ENCODE measurements at places on chromosomes 13 and 19.

DNA sequence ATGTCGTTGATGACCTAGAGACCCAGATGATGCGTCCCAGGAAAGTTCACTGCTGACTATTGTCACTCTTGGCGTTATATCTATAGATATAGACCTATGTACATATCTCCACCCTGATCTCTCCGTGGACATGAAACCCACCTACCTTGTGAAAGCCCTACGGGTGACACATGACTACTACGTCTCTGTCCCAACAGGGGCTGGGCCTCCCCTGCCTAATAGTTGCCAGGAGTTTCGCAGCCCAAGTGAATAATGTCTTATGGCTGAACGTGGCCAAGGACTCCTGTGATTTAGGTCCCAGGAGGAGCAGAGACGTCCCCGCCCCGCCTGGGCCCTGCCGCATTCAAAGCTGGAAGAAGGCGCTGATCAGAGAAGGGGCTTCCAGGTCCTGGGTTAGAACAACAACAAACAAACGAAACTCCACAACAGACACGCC, 4.9 kb upstream of the POU4F1 start:
- no peak for DNase-seq

DNA sequence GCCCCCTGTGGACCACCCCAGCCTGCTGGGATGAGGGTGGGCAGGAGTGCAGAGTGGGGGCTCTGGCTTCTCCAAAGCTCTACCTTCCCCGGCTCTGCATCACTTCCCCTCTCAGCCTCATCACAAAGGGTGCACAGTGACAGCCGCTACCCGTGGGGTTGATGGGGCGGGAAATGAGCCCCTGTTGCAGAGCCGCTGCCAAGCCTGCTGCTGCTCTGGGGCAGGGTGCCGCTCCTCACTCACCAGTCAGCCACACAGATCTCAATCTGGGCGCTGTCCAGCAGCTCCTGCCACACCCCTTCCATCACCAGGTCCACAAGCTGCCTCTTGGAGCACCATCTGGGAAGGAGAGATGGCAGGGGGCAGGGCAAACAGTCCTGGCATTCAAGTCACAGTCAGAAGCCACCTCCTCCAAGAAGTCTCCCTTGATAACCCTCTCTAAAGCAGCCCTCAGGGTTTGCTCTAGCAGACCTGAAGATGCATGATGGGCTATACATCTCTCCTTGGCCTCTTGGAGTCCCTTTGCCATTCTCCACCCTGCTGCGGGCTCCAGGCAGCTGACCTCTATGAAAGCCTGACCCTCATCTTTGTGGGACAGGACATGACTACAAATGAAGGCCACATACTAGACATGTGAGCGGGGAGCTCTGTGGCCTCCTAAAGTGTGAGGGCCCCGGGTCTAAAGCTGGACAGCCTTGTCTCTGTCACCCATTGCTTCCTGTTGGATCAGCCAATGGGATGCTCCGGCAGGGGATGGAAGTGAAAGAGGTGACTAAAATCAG, 15.7 kb downstream of the MRPS12 start:
- DNase-seq, result no peak

DNA sequence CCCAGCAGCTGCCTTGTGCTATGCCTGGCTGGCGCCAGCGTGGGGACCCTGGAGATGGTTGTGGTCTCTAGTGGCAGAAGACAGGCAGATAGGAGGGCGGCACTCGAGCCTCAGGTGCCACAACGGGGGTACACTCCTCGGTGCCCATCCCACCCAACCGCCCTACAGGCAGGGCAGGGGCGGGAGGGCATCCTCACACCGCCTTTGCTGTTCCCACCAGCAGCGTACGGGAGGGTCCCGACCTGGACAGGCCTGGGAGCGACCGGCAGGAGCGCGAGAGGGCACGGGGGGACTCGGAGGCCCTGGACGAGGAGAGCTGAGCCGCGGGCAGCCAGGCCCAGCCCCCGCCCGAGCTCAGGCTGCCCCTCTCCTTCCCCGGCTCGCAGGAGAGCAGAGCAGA, 16.6 kb downstream of the PLIN4 start:
- DNase-seq, result no peak

GRCh38 chr13:38361542-38362262, 12.1 kb downstream of the UFM1 start:
- DNase-seq, result no peak

GRCh38 chr19:28468701-28469459, 744.1 kb downstream of the UQCRFS1 start:
- DNase-seq, result no peak

GRCh38 chr19:14411938-14412245, 7.2 kb downstream of the DDX39A start:
- DNase-seq, result no peak

DNA sequence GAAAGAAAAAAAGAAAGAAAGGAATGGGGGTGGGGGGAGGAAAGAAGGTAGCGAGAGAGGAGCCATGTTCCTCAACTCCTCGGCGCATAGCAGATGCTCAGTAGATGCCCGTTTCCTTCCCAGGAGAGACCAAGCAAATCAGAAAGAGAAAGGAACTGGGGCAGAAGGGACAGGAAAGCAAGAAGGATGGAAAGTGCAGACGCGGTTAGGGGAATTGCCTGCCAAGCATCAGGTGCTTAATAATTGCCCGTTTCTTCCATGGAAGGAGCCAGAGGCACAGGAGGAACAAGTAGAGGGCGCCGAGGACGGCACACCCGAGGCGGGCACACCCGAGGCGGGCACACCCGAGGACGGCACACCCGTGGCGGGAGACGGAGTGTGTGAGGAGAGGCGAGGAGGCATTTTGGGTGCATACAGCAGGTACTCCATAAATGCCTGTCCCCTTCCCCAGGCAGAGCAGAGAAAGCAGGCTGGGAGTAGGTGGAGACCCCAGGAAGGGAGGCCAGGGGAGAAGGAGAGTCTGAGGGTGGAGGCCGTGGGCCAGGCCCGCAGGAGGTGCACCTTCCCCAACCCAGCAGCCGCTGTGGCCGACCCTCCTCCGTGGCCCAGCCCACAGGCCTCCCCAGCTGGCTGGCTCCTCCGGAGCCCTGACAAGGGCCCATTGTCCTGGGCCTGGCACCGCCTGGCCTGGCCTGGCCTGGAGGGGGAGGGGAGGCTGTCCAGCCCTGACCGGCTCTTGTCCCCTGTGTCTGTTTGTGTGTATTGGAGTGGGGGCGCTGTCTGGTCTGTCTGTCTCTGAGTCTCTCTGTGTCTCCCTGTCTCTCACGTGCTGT, 14.6 kb downstream of the JOSD2 start:
- no peak for DNase-seq

GRCh38 chr19:4197625-4198466, 15.4 kb downstream of the ANKRD24 start:
- DNase-seq, result peak; percentile 67

DNA sequence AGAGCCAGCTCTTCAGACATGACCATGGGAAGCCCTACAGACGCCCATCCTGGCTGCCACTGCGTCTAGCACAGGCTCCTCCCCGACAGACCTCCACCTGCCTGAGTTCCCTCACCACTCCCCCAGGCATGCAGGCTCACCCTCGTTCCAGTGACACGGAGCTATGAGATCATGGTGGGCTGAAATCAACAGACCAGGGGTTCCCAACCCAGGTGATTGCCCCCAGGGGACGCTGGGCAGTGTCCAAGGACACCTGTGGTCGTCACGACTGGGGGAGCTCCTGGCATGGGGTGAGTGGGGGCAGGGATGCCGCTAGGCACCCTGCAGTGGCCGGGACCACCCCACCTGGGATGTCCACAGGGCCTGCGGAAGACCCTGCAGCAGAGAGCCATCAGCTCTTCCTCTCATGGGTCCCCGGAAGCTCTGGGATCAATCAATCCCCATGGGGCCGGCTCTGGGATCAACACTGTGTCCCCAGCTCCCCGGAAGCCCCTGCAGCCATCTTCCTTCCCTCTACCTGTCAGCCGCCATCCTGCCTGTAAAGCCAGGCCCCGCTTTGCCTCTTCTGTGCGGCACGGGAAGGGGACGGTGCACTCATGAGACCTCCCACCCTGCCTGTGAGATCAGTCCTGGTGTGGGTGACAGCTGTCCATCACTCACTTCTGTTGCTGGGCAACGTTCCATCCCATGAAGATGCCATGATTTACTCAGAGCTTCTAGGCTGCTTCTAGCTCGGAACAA, 12.8 kb upstream of the MADCAM1 start:
- no peak for DNase-seq

- DNase-seq, result no peak
Observed at GRCh38 chr19:31418055-31418454, 68.8 kb upstream of the TSHZ3 start.

GRCh38 chr19:9793071-9793591, 24.6 kb upstream of the ZNF846 start:
- no peak for DNase-seq

GRCh38 chr13:24135674-24136300, 24.7 kb upstream of the SPATA13 start:
- no peak for DNase-seq

GRCh38 chr19:41307090-41307875, 2.7 kb upstream of the CCDC97 start:
- no peak for DNase-seq

DNA sequence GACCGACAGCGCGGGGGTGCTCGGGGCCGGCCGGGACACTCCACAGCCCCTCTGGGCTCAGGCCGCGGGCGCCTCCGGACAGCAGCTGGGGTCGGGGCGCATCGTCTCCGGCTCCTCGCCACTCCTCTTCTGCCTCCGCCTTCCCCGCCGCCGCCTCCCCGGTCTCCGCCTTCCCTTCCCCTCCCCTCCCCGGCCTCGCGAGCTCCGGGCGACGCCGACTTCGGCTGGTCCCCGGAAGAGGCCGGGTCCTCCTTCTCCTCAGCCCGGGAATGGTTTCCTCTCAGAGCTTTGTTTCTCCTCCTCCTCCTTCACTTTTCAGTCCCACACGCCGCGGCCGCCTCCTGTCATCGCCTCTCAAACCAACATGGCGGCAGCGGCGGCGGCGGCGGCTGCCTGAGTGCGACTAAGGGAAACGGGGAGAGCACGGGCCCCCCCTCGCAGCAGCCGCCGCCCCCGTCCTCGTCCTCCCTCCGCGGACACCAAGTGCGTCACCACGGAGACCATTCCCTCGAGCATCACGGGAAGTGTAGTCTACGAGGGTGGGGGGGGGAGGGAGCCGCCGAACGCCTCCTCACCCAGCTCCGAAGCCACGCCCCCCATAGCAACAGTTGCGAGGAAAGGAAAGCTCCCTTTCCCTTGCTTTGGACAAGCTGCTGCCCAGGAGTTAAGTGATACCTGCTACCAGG, at the start of gene UBL3:
Gene UBL3, minus strand, starts transcription at position 405 of the 686 bp plus-strand sequence. CDS start 1,079 bp downstream, outside the sequence.
- peak; percentile 95 for DNase-seq

GRCh38 chr13:75762955-75763354, 126.8 kb downstream of the LMO7 start:
- no peak for DNase-seq

GRCh38 chr13:106709522-106709921, 141.6 kb upstream of the ARGLU1 start:
- DNase-seq, result no peak

- peak; percentile 35 for DNase-seq
Observed at GRCh38 chr13:29849731-29850212, 645 bp downstream of the UBL3 start.

- no peak for DNase-seq
Observed at GRCh38 chr19:57748029-57748428, 1.4 kb downstream of the ZNF776 start.

GRCh38 chr19:46599716-46600373, 1.3 kb upstream of the CALM3 start:
- DNase-seq, result no peak

DNA sequence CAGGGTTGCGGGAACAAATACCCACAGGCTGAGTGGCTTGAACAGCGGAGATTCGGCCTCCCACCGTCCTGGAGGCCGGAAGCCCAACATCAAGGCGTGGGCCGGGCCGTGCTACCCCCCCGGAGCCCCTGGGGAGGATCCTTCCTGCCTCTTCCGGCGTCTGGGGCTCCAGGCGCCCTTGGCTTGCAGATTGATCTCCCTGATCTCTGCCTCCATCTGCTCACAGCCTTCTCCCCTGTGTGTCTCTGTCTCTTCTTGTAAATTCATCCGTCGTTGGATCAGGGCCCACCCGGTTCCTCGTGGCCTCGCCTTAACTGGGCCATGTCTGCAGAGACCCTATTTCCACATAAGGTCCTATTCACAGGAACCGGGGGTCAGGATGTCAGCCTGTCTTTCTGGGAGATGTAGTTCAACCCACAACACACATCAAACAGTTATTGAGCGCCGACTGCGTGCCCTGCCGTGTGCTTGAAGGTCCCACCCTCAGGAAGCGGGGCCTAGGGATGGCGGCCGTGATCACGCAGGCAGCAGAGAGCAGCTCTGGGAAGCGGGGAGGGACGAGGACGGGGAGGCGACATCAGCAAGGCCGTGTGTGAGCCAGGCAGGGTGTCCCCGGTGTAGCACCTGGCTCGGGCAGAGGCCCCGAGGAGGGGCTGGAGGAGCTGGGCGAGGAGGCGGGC, 21.3 kb downstream of the HCN2 start:
- no peak for DNase-seq

DNA sequence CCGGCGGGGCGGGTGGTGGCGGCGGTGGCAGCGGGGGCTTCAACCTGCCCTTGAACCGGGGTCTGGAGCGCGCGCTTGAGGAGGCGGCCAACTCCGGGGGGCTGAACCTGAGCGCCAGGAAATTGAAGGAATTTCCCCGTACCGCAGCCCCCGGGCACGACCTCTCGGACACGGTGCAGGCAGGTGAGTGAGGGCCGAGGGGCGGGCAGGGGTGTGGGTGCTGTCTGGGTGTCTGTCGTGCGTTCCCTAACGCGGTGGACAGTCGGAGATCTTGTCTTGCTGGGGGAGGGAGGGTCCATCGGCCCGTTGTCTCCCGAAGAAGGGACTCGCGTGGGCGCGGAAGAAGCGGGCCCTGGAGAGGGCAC, 533 bp downstream of the LRCH1 start:
- DNase-seq, result no peak

DNA sequence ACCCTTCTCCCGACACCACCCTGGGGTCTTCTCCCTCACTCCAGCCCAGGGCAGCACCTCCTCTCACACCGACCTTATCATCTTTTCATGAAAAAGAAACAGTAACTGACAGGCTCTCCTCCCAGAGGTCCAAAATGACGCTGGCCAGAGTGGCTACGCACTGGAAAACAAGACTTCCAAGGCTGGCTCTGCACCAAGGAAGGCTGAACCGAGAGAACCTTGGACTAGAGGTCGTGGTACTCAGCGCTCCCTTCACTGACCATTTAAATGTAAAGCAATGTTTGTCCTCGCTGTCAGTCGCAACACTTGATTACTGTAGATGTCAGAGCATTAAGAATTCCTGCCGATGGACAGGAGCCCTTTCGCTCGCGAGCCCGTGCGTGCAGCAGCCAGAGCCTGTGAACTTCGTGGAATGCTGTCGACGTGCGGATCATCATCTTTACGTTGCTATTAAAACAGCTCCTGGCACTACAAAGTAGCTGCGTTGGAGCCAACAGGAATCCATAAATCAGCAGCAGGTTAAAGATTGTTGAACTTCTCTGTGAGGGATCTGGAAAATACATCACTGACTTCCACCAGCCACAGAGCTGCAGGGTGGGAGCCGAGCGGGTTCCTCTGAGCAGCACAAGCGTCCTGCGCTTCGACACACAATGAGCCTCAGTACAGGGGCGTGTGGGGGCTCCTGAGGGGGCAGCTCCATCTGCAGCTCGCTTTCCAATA, 125.5 kb upstream of the MCF2L start:
- no peak for DNase-seq

GRCh38 chr19:3986260-3987041, 1.2 kb upstream of the EEF2 start:
- peak; percentile 33 for DNase-seq
